Smooth muscle cell of bladder (primary cell): ENCODE measurements at places on chromosomes 7 and 10. TPM values are rescaled to one million over a fixed set of nuclear protein-coding genes. Genes with fewer than 3 reads are reported as not detected.

The CACNA2D1 gene
- total RNA-seq, result 90.3 and 108 TPM in 2 replicates

The SEMA3E gene
- 2.0 and 4.9 TPM in 2 replicates for total RNA-seq

The PDZD7 gene
- 0.28 and 1.1 TPM in 2 replicates for total RNA-seq

The PRF1 gene
- total RNA-seq, result under 0.01 TPM in 1 of 2 replicates, not detected in the other

The MMD2 gene
- total RNA-seq, result not detected in 2 replicates
